ENCODE measurements at places on chromosomes 2 and 18. TPM values are rescaled to one million over a fixed set of nuclear protein-coding genes. Genes with fewer than 3 reads are reported as not detected.

Gene SERPINB12
- total RNA-seq, result not detected

Gene FLACC1
- 1.3 TPM for total RNA-seq

Gene KATNAL2
- 0.45 TPM for total RNA-seq

Gene MLPH
- not detected for total RNA-seq

Gene UGT1A10
- not detected for total RNA-seq

Gene TRIM54
- 0.28 TPM for total RNA-seq

Gene LYPD6
- total RNA-seq, result not detected

Gene NRP2
- 5.7 TPM for total RNA-seq

Gene EIF4E2
- 81.1 TPM for total RNA-seq

Gene RSAD2
- total RNA-seq, result 83.0 TPM

Gene C2orf15
- 0.58 TPM for total RNA-seq

Gene CPO
- not detected for total RNA-seq

Gene GALNT3
- total RNA-seq, result 11.3 TPM

Gene TEX51
- not detected for total RNA-seq

Gene NT5DC4
- not detected for total RNA-seq

Gene EPB41L3
- total RNA-seq, result 0.45 TPM

Gene AGXT
- not detected for total RNA-seq

Measured in activated CD8-positive, alpha-beta memory T cell treated with anti-CD3 and anti-CD28 coated beads, Interleukin-2, amount 10 ng/mL, durations not matched to agents 7 days and 5 days (primary cell).